ENCODE measurements at places on chromosomes 5 and 9. TPM values are rescaled to one million over a fixed set of nuclear protein-coding genes. Genes with fewer than 3 reads are reported as not detected.

The LMBRD2 gene
- 2.3 TPM for total RNA-seq

The TGFBI gene
- total RNA-seq: 44.1 TPM

The PROB1 gene
- 1.7 TPM for total RNA-seq

The SMIM33 gene
- total RNA-seq: not detected

The CDH9 gene
- not detected for total RNA-seq

The DMRT2 gene
- 3.1 TPM for total RNA-seq

The TRIM36 gene
- total RNA-seq: 1.0 TPM

The SFXN1 gene
- 4.9 TPM for total RNA-seq

Measured in uterus (tissue), 4 donors.